ENCODE measurements at places on chromosomes 6 and 20. TPM values are rescaled to one million over a fixed set of nuclear protein-coding genes. Genes with fewer than 3 reads are reported as not detected.

GRCh38 chr20:38514947-38515346 lies 42.3 kb downstream of the RALGAPB start:
- no peak for DNase-seq
- H3K36me3 ChIP-seq: peaks cover 15% of the 10 kb centered on the region
- H3K27ac ChIP-seq: no peak overlapping the region
- H3K27me3 ChIP-seq: no peaks in the 10 kb centered on the region
- no peaks in the 10 kb centered on the region for H3K4me1 ChIP-seq
- no peak overlapping the region for H3K4me3 ChIP-seq

DNA sequence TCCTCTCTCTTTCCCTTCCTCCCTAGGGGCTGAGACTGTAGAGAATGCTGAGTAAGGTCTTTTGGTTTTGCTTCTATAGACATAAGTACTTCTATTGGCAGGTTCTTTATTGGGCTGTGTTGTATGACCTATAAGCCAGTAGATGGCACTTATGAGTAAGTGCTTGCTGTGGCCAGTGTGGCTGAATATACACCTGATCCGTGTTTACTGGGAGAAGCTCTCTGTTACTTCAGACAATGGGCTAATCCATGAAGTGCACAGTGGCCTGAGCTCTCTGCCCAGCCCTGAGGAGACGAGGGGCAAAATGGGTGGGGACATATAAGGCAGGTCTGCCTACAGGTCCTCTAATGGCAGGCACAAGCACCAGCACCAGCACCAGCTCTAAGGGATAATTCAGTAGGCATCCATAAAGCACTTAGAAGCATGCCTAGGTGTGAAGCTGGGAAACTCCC lies 610.3 kb downstream of the RNF144B start:
- H3K4me3 ChIP-seq: no peak overlapping the region
- no peaks in the 10 kb centered on the region for H3K4me1 ChIP-seq
- no peak for DNase-seq
- H3K27ac ChIP-seq: no peak overlapping the region

GRCh38 chr6:34580707-34581560 lies 24.8 kb upstream of the SPDEF start:
- H3K4me3 ChIP-seq: no peak overlapping the region
- H3K27me3 ChIP-seq: no peaks in the 10 kb centered on the region

- H3K27me3 ChIP-seq: no peaks in the 10 kb centered on the region
- H3K27ac ChIP-seq: no peak overlapping the region
- no peak overlapping the region for H3K4me3 ChIP-seq
- H3K36me3 ChIP-seq: no peaks in the 10 kb centered on the region
- DNase-seq: no peak
These were observed 139.7 kb downstream of the PLCB1 start for GRCh38 chr20:8271727-8272126.

DNA sequence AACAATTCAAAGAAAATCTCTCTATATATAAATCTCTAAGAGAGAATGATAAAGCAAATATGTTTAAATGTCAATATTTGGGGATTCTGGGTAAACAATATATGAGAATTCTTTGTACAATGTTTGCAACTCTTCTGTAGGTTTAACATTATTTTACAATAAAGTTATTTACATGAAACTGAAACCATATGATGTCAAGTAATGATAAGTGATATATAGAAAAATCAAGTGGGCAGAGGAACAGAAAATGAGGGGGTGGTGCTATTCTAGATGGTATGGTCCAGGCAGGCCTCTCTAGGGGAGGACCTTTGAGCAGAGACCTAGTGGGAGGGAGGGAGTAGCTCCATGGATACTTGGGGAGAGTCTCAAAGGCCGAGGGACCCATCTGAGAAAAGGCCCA lies 16.4 kb upstream of the SCRT2 start:
- DNase-seq: no peak
- H3K4me3 ChIP-seq: no peak overlapping the region
- no peak overlapping the region for H3K27ac ChIP-seq
- no peaks in the 10 kb centered on the region for H3K27me3 ChIP-seq

- no peak overlapping the region for H3K4me3 ChIP-seq
- H3K4me1 ChIP-seq: no peaks in the 10 kb centered on the region
- H3K27ac ChIP-seq: no peak overlapping the region
- peaks cover 9% of the 10 kb centered on the region for H3K36me3 ChIP-seq
These were observed 25.7 kb downstream of the VTA1 start for GRCh38 chr6:142172758-142173157.

- no peak overlapping the region for H3K27ac ChIP-seq
- no peak overlapping the region for H3K4me3 ChIP-seq
- DNase-seq: no peak
- no peaks in the 10 kb centered on the region for H3K36me3 ChIP-seq
These were observed 91.2 kb downstream of the LCA5 start for GRCh38 chr6:79446006-79446405.

- no peak for DNase-seq
- peaks cover 21% of the 10 kb centered on the region for H3K4me1 ChIP-seq
- H3K27me3 ChIP-seq: no peaks in the 10 kb centered on the region
- H3K36me3 ChIP-seq: no peaks in the 10 kb centered on the region
These were observed 12.8 kb upstream of the MANBAL start for GRCh38 chr20:37276494-37277252.

GRCh38 chr6:148983966-148984365 lies 237.1 kb downstream of the UST start:
- no peak overlapping the region for H3K27ac ChIP-seq
- H3K4me3 ChIP-seq: no peak overlapping the region
- no peak for DNase-seq
- H3K4me1 ChIP-seq: no peaks in the 10 kb centered on the region

DNA sequence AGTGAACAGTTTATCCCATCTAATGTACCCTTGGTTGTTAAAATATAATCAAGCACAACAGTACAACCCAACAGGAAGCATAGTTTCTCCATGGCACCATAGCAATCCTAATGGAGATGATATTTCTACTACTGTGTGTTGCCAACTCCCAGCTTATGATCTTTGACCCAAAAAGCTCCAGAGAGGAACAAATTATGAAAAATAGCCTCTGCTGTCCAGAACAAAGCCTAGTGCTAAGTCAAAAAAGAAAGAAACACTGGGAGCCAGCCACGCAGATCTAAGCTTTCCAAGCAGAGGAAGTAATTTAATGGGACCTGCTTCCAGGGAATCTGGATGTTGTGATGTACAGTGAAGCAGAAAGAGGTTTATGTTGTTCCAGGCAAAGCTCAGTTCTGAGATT lies 52.2 kb upstream of the TASP1 start:
- H3K27ac ChIP-seq: no peak overlapping the region
- no peaks in the 10 kb centered on the region for H3K27me3 ChIP-seq
- no peak for DNase-seq
- H3K4me1 ChIP-seq: no peaks in the 10 kb centered on the region
- no peak overlapping the region for H3K4me3 ChIP-seq

DNA sequence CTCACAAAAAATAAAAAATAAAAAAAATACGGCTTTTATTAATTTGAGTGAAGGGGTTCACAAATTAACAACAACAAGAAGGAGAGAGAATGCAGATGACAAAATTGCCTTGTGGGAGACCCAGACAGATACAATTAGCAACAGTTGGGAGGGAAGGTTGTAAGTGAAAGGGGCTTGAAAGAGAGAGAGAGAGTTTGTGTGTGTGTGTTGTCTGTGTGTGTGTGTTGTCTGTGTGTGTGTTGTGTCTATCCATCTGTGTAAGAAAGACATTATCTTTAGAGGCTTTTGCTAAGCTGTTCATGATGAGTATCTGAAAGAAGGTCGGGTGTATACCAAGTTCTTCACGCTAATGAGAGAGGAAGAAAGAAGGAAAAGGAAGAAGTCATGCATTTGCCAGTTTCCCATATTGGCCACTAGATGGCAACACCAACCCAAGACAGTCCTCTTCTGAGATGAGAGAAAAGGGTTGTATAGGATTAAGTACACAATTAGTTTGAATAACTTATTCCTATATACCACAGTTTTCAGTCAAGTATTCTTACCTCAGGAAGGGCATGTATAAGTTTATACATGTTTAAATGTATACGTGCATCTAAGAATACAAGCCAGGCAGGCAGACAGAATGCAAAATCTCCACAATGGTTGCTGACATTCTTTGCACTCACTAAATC lies 63.7 kb upstream of the CD2AP start:
- H3K27me3 ChIP-seq: no peaks in the 10 kb centered on the region
- no peaks in the 10 kb centered on the region for H3K4me1 ChIP-seq
- H3K36me3 ChIP-seq: no peaks in the 10 kb centered on the region
- DNase-seq: peak; percentile 10
- H3K27ac ChIP-seq: no peak overlapping the region

DNA sequence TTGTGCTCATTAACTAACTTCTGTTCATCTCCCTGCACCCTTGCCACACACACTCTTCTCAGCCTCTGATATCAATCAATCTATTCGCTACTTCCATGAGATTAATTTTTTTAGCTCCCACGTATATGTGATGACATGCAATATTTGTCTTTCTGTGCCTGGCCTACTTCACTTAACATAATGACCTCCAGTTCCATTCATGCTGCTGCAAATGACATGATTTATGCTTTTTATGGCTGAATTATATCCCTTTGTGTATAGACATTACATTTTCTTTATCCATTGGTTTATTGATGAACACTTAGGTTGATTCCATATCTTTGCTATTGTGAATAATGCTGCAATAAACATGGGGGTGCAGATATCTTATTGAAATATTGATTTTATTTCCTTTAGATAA lies 50.8 kb upstream of the SPTLC3 start:
- no peak overlapping the region for H3K27ac ChIP-seq
- no peaks in the 10 kb centered on the region for H3K27me3 ChIP-seq
- no peaks in the 10 kb centered on the region for H3K4me1 ChIP-seq
- no peaks in the 10 kb centered on the region for H3K36me3 ChIP-seq

DNA sequence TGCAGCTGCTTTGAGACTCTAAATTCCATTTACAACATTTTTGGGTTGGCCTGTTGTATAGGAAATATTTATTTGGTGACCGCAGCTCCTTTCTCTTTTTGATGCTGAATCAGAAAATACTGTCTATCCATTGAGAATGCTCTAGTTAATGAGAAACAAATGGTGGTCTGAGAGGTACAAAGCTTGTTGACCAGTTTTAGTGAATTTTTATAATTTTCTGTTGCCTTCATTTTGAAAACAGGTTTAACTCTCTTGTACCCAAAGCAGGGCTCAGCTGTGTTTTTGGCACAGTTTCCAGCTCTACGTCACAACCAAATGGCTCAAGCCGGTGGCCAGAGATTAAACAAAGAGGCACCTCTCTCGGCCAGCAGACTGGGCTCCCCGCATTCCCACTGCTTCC lies 113.2 kb downstream of the FNDC1 start:
- H3K4me1 ChIP-seq: no peaks in the 10 kb centered on the region
- no peak for DNase-seq
- no peaks in the 10 kb centered on the region for H3K36me3 ChIP-seq

- H3K36me3 ChIP-seq: peaks cover 23% of the 10 kb centered on the region
- no peak overlapping the region for H3K4me3 ChIP-seq
- H3K27ac ChIP-seq: no peak overlapping the region
- no peak for DNase-seq
These were observed 29.0 kb downstream of the RNASET2 start for GRCh38 chr6:166927240-166927934.

Gene NR2E1
- 0.83 TPM for total RNA-seq

Gene DSP
- total RNA-seq: 76.9 TPM
